ENCODE measurements at places on chromosomes 13 and 19. TPM values are rescaled to one million over a fixed set of nuclear protein-coding genes. Genes with fewer than 3 reads are reported as not detected.

CFAP97D2 gene
- not detected for total RNA-seq

SULT2A1 gene
- total RNA-seq: not detected

OR7C1 gene
- total RNA-seq: not detected

FGF22 gene
- total RNA-seq: not detected

KLK14 gene
- not detected for total RNA-seq

PLPP2 gene
- total RNA-seq: 14.3 TPM

CEACAM7 gene
- total RNA-seq: 0.17 TPM

SLC5A5 gene
- total RNA-seq: not detected

TNNT1 gene
- 0.60 TPM for total RNA-seq

ZNF613 gene
- total RNA-seq: 8.5 TPM

ZNF470 gene
- 5.2 TPM for total RNA-seq

ZNF563 gene
- 2.2 TPM for total RNA-seq

CPAMD8 gene
- total RNA-seq: 2.0 TPM

GRCh38 chr19:14517840-14518505 lies at the start of gene DNAJB1:
TSS of gene DNAJB1 (minus strand) at chr19:14518397. CDS start at chr19:14518349, 48 bp downstream.
- DNase-seq: peak; percentile 83

- DNase-seq: no peak
Observed at GRCh38 chr13:49533591-49534269, 38.0 kb downstream of the PHF11 start.

GRCh38 chr19:13985771-13986347 lies 20.3 kb downstream of the RFX1 start:
- no peak for DNase-seq

GRCh38 chr13:99062593-99062992 lies 84.7 kb upstream of the DOCK9 start:
- DNase-seq: peak; percentile 88

DNA sequence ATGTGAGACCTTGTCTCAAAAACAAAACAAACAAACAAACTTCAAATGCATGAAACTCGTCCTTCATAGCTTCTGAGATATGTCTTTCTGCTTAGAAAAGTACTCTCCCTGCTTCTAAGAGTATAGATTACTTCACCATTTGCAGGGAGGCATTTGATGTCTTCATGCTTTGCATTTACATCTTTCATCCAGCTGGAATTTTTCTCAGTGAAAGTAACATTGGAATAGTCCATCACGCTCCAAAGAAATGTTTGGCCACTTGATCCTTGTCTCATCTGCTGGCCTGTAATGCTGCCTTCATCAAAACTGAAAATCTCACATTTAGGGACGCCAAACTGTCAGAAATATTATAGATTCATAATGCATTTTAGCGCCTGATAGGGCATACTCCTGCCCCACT lies 19.2 kb downstream of the PNMA8A start:
- DNase-seq: no peak

DNA sequence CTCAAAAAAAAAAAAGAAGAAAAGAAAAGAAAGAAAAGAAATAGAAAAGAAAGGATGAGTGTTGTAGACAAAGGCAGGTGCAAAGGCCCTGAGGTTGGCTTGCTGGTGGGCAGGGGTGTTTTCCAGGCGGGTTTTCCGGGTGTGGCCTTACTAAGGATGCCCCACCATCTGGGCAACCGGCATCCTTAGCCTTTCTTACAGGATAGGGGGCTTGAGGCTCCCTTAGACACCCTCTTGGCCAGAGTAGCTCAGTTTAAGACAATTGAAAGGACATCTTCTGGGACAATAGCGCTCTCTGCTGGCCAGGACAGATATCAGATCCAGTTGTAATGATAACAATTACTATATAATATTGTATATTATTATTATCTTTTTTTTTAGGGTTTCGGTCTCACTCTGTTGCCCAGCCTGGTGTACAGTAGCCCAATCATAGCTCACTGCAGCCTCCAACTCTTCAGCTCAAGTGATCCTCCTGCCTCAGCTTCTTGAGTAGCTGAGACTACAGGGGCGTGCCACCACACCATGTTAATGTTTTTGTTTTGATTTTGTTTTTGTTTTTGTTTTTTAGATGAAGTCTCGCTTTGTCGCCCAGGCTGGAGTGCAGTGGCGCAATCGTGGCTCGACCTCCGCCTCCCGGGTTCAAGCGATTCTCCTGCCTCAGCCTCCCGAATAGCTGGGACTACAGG lies 1.4 kb upstream of the QTRT1 start:
- DNase-seq: peak; percentile 83

GRCh38 chr13:49840266-49840665 lies 47.8 kb upstream of the KPNA3 start:
- peak; percentile 51 for DNase-seq

DNA sequence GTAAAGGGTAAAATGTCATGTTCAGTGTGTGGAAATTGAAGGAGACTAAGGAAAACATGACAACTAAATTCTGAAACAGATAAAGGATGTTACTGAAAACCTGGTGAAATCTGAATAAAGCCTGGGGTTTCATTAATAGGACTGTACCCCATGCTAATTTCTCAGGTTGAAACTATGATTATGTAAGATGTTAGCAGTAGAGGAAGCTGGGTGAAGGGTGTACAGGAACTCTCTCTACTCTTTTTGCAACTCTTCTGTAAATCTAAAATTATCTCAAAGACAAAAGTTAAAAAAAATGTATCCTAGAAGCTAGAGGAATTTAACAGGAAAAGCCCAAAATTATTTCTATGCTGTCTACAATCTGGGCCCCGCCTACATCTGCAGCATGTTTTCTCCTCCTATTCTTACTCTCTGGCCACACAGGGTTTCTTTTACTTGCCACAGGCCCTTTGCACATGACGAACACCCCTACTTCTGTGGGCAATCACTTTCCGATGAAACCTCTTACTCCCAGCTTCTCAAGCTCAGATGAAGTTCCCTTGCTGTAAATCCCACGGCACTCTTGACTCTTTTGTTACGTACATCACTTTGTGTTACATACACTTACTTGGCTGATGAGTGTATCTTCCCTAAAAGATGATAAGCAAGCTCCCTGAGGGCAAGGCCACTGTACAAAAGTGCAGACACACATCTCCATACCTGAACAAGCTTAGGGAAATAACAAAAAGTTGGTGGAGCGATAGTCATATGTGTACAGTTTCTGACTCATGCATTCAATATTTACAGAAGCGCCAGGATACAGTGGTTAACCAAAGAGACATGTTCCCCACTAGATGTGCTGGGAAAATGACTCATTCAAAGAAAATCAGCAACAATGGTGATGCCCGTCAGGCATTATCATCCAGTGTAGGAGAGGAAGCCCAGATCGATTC lies 32.6 kb downstream of the RUBCNL start:
- peak; percentile 82 for DNase-seq

GRCh38 chr13:85148009-85148408 lies 651.2 kb downstream of the SLITRK6 start:
- no peak for DNase-seq

DNA sequence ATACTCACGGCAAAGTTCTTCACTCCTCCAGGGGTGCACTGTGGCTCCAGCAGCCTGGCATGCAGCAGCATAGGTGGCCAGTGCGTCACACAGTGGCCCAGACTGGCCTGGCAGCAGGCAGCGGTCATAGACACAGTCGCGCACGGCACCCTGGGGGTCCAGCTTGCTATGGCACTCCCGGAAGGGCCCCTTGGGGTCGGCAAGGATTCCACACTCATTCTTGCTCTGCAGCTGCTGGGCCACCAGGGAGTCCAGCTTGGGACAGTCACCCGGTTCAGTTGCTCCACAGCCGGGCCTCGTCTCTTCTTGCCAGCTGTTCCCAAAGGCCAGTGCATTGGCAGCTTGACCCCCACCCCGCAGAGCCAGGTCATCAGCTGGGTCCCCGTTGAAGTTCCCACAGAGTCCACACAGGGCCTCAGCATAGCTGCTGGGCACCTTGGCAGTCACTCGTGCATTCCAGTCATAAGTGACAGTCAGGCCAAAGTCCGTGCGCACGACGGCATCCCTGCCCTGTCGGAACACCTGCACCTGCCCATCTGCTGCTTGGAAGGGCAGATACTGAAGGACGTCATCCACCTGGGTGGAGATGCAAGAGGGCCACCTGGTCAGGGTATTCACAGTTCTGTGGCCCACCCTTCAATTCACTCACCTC lies 20.6 kb downstream of the FCGBP start:
- no peak for DNase-seq

DNA sequence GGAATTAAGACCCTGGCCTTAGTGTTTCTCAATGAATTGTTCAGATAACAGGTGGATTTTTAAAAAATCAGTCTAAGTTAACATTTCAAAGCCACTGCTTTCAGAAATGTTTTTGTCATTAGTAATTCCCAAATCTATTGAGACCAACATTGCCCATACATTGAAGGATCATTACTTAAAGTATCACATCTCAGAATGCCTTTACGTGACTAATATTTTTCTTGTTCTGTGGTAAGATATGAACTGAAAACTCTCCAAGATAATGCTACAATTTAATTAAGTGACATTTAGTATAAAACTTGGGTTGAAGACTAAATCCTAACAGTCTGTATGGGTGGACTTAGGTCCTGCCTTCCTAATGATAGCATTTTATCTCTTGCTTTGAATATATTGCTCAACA lies 59.4 kb upstream of the POSTN start:
- DNase-seq: no peak

- DNase-seq: no peak
Observed at GRCh38 chr13:54029720-54030119, 1001.1 kb downstream of the OLFM4 start.

GRCh38 chr13:110576736-110577476 lies 15.4 kb upstream of the RAB20 start:
- no peak for DNase-seq

DNA sequence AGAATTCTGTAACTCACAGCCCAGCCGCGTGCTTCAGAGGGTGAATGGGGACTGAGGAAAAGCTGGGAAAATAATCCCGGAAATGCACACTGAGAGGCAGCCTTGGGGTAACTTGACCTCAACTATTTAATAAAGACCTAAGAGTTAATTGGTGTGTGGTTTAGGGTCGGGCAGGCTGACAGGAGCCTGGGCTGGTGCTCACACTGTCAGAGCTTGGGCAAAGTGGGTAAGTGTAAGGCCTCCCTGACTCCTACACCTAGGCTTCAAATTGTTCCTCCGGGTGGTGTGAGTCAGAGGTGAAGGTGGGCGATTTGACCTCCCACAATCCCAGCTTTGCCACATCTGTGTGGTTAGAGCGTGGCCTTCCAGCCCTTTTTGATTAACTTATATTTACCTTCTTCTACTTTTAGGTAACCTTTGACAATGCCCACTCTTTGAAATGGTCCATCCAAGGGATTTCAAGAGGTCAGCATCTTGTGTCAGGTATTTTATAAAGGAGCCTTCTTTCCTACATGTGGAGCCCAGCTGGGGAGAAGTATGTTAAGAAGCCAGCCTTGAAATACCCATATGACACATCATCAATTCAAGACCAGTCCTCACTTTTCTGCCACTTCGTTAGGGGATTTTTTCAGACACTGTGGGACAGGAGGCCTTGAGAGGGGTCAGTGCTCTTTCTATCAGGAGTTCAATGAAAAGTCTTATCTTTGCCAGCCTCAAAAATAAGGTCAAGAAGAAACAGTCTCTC lies 114.2 kb downstream of the NUFIP1 start:
- no peak for DNase-seq

- DNase-seq: peak; percentile 86
Observed at GRCh38 chr19:53511933-53512374, 26.0 kb upstream of the ZNF331 start.

GRCh38 chr19:17835182-17836006 lies 12.4 kb downstream of the JAK3 start:
- no peak for DNase-seq

- DNase-seq: peak; percentile 62
Observed at GRCh38 chr13:49303533-49304252, 56.0 kb downstream of the CDADC1 start.

GRCh38 chr19:3852614-3853254 lies 16.1 kb downstream of the ZFR2 start:
- DNase-seq: peak; percentile 62

DNA sequence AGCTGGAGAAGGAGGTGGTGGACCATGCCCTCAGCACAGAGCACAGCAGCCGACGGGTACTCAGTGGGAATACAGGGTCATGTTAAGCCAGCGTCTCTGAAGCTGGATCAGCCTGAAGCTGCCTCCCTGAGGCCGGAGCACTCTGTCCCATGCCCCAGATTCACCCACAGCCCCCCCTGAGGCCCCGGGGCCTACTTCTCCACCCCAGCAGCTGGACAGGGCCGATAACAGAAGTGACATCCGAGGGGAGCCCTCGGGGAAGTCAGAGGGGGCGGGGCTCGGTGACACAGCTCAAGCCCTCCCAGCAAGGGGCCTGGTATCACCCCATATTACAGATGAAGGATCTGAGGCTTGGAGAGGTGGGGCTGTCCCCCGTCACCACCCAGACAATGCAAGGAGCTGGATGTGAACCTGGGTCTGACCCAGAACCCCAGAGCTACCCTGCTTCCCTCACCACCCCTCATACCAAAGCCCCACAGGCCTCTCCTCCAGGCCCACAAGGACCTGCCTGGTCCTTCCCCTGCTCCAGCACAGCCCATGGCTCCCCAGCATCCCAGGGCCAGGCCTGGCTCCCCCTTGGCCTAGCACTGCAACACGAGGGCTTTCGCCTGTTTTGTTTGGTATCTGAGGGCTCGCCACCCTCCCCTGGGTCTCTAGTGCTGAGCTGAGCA lies 5.7 kb downstream of the R3HDM4 start:
- DNase-seq: no peak

GRCh38 chr13:77892491-77892890 lies 26.1 kb downstream of the EDNRB start:
- DNase-seq: no peak

- DNase-seq: no peak
Observed at GRCh38 chr19:17302391-17303166, 646 bp downstream of the ABHD8 start.

DNA sequence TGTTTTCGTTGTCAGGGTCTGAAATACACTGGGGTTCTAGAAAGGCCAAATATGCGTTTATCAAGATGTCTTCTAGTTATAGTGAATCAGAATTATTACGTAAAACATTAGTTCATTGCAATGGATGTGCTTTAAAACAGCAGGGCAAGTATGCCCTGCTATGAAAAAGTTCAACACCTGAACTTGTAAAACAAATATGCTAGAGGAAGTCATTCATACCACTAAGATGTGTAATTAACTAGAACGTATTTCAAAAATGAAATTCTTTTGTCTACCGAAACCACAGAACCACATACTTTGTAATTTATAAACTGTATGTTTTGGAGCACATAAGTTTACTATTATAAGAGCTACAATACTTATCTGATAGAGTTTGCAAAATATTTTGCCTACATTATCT lies 266.2 kb downstream of the KCTD12 start:
- DNase-seq: no peak

All from dermis blood vessel endothelial cell (primary cell).